ENCODE measurements at places on chromosomes 12 and 14.

DNA sequence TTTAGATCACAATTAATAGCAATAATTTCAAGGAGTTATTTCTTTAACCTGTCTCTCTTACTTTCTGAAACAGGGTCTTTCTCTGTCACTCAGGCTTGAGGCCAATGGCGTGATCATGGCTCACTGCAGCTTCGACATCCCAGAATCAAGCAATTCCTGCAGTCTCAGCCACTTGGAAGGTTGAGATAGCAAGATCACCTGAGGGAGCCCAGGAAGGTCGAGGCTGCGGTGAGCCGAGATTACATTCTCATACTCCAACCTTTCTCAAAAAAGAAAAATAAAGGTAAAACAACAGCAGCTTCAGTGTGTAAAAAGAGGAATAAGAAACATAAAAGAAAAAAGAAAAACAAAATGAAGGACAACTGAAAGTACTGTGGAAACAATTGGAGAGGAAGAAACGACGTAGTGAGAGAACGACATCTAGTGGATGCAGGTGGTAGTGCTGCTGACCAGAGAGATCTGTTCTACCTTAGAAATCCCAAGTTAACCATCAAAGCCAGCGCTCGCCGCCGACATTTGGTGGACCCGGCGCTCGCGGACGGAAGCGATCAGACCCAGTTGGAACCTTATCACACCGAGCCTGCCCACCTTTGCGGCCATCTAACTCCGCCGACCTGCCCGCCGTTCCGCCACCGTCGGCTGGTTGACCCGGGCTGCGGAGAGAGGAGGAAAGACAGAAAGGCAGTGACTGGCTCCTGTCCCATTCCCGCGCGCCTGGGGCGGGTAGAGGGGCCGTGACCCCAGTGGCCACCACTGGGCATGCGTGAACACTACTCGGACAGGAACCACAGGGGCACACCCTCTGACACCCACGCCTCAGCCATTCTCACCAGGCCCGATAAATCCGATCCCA, 196.1 kb downstream of the ALG10 start:
- DNase-seq, result peak; percentile 61

DNA sequence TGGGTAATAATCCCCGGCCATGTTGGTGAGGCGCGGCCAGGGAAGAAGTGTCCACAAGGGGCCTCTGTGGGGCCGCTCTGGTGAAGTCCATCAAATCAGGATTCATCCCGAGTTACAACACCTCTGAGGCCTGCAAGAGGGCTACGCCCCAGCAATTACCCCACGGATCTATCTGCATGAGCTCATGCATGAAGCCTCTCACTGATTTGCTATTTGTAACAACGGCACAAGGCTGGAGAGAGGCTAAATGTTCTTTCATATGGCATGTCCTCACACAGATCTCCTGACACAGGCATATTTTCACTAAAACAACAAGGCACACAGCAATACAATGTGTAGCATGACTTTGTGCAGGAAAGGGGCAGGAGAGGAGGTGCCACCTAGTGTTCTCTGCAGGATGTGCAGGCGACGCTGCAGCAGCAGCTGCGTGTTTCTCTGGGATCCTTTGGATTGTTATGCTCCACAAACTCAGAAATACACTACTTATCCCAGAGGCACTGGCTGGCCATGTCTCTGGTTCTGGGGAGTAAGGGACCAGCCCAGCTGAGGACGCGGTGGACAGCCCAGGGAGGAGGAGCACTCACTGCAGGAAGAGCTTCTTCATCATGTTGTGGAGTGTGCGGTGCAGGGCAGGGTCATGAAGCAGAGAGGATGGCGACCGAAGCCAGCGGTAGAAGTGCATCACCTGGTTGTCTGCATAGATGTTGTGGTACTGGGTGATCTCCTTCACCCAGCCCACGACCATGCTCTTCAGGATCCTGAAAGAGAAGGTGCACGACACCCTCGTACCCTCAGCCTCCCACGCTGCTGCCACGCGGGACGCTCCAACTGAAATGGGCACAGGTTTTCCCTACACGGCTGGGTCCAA, 20.2 kb downstream of the P2RX2 start:
- peak; percentile 16 for DNase-seq

DNA sequence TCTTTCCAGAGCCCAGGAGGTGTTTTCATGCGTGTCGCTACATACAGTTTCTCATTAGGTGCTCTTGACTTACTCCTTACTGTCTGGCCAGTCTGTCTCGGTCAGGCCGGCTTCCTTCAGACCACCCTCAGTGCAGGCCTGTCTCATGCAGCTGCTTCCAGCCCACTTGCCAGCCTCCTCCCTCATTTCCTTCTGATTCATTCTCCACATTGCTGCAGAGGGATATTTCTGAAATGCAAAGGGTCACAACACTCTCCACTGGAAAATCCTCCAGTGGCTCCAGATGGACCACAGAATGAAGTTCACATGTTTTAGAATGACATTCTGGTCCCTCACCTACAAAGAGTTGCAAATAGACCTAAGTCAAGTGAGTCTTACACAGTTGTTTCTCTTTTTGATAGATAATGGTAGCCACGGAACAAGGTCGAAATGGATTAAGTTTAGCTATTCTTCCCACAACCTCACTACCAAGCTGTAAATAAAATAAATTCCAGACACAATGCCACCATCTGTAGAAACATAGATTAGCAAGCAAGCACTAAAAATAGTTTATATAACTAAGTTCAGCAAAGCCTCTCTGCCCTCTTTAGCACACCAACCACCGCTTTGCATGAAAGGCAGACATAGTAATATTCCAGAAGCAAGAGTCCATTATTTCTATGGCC, 146.9 kb downstream of the ESR2 start:
- no peak for DNase-seq

GRCh38 chr12:54596526-54596946, 8.1 kb upstream of the PPP1R1A start:
- DNase-seq, result peak; percentile 50

DNA sequence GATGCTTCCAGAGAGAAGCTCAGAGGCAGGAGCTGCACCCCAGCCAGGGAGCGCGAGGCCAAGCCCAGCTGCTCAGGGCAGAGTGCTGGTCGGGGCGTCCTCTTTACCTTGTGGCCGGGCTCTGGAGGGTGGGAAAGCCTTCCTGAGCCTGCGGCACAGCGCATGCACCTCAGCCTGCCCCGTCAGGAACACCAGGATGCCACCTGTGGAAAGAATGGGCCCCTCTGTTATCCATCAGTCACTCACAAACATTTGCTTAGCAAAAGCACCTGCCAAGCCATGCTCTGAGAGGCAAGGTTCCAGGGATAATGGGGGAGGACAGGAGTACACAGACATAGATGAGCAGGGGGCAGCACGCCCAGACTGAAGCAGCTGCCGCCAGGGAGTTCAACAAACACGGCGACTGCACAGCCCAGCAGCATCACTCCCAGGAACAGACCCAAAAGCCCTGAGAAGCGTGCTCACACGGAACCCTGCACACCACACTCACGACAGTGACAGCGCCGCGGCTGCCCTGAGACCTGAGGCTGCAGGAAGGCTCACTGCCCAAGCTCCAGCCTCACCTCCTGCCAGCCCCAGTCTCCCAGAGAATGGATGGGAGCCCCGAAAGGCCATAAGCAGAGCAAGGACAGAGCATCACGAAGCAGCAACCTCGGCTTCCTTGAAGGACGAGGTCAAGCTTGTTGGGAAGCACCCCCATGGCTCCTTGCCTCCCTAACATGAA, 21.8 kb downstream of the DHX37 start:
- no peak for DNase-seq

DNA sequence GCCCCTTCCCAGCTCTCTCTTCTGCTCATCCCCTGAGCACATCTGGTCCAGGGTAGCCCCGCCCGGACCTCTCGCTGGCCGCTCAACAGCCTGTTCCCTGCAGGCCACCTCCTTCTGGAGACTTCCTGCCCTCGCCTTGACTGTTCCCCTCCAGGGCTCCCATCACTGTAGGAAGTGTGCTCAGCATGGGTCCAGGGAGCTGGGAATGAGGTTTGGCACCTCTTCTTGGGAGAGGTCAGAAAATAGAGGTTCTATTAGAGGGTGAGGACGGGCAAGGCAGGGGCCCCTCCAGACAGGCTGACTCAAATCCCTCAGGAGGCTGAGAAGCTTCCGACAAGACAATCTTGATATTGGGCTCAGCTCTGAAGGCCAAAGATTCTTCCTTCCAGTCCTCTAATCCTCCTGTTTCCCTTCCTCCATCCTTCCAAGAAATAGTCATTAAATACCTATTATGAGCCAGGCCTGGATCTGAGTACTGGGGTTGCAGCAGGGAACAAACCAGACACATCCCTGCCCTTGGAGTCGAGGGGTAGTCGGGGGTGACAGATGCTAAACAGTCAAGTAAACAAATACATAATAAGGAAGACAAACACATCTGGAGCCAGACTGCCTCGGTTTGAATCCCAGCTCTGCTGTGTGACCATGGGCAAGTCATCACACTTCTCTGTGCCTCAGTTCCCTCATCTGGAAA, 30.6 kb downstream of the CMKLR1 start:
- no peak for DNase-seq

DNA sequence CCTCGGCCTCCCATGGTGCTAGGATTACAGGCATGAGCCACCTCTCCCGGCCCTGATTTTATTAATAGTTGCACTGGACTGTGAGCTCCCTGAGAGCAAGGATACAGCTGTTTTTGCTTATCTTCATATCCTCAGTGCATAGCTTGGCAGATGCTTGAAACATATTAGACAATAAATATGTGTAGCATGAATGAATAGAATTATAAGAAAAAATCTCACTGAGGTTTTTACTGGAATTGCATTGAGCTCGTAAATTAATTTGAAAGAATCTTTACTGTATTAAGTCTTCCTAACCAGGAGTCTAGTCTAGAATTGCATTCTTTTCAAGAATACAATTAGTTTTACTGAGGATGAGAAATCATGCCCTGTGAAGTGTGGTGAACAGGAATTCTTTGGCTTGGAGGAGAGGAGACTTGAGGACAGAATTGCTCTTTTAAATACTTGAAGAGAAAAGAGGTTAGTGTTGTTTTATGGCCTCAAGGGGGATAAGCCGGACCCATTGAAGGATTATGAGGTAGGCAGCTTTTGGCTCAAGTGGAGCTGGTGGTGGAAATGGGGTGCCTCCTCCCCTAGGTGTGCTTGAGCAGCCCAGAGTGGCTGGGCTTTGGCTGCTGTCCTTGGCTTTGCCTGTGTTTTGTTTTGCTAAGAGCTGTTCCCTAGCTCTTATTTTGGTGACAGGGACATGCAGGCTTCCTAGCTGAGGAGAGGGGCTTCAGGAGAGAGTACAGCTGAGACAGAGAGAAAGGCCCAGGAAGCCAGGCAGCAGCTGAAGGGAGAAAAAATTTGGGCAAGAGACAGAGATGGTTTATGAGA, 34.0 kb downstream of the PLEKHD1 start:
- DNase-seq, result no peak

DNA sequence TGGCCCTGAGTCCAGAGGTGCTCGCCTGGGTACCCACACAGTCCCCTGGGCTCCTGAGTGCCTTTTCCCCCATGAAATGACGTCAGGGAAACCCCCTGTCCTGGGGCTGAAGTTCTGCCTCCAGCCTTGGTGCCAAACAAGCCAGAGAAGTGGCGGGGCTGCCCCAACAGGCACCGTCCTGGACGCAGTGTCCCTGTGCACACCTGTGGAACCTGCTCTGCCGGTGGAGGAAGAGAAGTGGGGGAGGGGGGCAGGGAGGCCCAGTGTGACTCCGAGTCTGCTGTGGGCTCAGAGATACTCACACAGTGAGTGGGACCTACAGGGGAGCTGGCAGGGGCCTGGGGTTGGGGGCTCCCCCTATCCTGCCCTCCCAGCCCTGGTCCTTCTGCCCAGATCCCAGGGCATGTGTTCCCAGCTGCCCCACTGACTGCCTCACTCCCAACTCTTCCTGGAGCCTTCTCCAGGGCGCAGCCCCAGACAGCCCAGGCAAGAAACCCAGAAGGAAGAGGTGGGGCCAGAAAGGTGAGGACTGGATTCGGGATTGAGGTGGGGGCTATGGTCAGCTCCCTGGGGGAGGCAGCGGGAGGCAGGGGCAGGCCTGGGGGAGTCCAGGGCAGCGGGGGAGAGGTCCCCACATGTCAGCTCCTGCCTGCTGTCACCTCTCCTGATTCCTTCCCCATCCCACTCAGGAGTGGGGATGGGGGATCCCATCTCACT, 24.7 kb downstream of the CCDC85C start:
- no peak for DNase-seq

GRCh38 chr12:47321436-47321835, 241.7 kb upstream of the AMIGO2 start:
- DNase-seq, result no peak
